CD4-positive, alpha-beta T cell treated with Interleukin-15 for 4 hours (primary cell): ENCODE measurements at places on chromosomes 3 and 15.

GRCh38 chr15:62833646-62834045 lies 208.9 kb upstream of the TPM1 start:
- DNase-seq, result no peak

DNA sequence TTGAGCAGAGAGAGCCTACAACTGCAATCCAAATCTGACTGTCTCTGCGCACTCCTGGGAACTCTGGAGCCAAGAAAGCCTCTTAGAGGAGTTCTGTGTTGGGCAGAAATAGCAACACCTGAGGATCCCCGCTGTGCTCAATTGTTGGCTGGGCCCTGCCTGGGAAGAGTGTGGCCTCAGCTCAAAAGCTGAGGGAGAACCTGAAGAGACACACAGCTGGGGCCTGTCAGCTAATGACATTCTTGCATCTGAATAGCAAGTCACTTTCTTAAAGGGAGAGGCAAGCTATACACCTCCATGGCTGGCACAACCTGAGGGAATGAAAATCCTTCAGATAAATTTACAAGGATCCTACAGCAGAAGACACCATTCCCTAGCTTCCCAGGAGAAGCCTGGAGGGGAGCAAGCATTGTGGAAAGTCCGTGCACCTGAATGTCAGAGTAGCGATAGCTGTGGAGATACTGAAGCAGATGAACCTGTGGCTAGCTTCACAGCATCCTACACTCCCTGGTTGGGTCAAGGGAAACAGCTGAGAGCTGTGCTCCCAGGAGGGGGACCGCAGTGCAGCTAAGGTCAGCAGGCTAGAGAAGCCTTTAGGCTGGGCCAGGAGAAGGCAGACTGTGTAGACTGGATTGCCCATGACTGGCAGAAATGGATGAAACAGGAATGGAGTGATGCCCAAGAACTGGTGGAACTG lies 159.9 kb upstream of the PFN2 start:
- no peak for DNase-seq

DNA sequence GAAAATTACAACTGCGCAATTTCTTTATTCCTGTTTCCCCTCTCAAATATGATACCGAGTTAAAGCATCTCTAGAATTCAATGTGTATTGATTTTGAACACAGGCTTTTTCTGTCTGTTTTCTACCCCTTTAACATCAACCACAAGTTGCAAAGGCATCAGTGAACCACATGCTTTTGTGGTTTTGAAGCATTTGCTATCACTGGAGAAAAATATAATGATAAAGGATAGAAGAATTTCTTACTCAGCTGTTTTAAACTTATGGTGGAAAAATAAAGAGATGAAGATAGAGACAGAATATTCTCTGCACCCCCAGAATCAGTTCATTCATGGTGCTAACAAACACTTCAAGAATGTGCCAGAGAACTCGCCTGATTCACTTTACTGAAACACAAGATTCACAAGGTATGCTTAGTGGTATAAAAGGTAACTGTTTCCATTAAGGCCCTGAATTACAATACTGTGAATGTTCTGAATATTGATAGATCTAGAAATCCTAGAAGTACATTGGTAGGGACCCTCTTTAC lies 9.5 kb upstream of the DPPA4 start:
- no peak for DNase-seq

DNA sequence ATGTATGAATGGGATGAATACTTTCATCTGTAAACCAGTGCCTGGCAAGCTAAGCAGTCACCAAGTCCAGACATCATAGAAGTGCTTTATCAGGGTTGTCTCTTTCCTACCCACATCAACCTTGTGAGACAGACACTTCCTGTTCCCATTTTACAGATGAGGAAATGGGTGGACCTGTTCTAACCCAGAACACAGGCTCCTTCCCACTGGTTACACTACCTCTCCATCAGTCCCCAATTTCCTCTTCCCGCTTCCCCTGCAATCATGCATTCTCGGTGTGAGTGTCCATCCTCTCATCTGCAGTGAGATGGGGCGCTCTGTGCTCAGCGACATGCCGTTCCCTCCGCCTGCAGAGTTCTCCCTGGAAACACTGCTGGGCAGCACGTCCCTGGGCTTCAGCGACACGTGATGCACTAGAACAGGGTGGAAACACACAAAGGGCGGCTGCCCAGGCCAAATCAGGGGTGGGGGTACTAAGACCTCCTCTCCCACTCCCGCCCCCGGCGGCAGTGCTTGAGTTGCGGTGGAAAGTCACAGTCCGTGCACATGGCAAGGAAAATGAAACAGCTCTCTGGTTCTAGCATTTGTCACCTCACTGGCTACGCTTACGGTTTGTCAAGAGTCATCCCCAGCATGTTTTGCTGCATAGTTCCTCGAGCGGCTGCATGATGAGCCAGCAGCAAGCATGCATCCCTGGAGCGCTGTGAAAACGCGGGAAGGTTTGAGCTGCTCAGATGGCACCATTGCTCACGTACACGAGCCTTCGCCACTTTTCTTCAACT lies 201.1 kb downstream of the ADAMTS17 start:
- no peak for DNase-seq

GRCh38 chr3:50503504-50504342 lies at the start of gene CACNA2D2:
Gene CACNA2D2, minus strand, starts transcription at chr3:50503634. Its CDS starts 211 bp downstream, at chr3:50503423.
- DNase-seq, result peak; percentile 63

GRCh38 chr3:172915911-172916514 lies 165.5 kb downstream of the ECT2 start:
- DNase-seq, result no peak

- no peak for DNase-seq
Measured at GRCh38 chr3:185995352-185995751, 57.5 kb upstream of the TRA2B start.

DNA sequence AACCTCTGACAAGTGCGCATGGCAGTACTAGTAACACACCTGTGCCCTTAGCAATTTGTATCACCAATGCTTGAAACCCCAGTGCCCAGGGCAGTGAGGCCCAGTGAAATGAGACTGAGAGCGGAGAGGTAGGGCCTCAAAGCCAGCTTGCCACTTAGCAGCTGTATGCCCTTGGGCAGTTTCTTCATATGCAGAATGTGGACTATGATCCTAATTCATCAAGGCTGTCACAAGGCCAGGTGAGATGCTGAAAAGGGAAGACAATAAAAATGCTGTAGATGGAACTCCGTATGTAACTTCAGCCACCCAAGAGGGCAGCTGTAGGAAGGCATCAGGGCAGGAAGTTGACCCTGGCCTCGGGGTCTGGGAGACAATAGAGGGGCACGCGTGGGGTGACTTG lies 74.4 kb downstream of the KY start:
- DNase-seq, result no peak

- no peak for DNase-seq
Measured at GRCh38 chr3:32495085-32495484, 7.6 kb downstream of the CMTM6 start.

GRCh38 chr3:2937592-2937991 lies 172.6 kb downstream of the IL5RA start:
- no peak for DNase-seq

- no peak for DNase-seq
Measured at GRCh38 chr3:184583578-184584451, 22.2 kb downstream of the EPHB3 start.

DNA sequence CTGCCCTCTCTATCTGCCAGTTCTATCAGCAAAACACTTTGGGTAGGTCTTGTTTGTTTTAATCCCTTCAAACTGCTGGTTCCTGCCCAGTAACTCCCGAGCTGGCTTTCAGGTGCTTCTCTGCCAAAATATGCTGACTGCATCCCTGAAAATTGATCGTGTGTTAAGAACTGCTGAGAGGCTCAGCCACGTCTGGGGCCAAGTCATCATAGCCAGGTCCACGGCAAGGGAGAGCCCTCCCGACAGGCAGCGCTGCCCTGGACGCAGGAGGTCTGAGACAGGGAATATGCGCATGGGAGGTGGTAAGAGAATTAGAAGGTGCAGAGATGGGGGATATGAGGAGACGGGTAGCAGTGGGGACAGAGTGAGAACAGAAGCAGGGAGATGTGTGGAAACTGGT lies 179.7 kb upstream of the TOPAZ1 start:
- no peak for DNase-seq

- DNase-seq, result no peak
Measured at GRCh38 chr3:67866571-67866970, 212.2 kb upstream of the SUCLG2 start.

DNA sequence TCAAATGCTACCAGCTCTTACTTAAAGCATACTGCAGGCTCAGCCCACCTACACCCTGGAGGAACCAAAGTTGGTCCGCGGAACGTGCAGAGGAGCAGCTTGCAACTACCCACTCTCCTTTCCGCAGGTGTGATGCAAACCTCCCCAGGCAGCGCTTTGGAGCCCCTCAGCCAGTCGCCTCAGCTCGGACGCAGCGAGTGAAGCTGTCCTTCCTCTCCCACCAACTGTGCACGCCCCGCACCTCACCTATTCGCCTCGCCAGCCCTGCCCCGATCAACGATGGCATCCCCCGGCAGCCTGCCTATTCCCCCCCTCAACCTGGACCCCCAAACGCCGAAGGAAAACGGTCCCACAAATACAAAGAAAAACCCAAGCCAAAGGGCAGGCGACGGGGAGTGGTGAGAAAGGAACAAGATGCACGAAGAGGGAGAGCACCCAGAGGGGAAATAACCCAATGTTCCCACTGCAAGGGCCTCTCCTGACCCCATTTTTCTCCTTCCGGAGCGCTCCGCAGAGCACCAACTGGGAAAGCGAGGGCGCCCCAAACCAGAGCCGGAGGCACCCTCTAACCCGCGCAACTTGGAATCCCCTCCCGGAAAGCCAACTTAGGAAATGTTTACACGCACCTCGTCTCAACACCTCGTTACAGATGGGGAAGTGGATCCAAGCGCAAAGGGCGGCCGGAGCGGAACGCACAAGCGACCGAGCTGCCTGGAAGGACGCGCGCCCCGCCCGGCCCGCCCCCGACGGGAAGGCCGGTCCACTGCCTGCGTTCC lies 665 bp downstream of the GLB1 start:
- DNase-seq, result peak; percentile 36

- no peak for DNase-seq
Measured at GRCh38 chr15:82165948-82166376, 96.6 kb downstream of the EFL1 start.

DNA sequence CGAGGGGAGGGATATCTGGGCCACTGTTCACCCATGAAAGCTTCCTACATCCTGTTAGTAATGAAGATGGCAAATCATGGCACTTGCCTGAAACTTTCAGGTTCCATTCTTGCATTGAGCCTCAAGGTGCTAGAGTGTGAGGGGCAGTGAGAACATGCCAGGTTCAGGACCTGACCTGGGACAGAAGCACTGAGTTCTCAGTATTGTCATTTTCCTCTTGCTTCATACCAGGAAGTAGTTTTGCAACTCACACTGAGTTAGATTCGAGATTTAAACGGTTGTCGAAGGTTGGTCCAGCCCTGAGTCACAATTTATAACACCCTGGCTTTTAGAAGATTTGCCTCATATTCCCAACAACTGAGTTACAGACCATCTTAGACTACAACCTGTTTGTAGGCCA lies 11.8 kb upstream of the MEIS2 start:
- DNase-seq, result no peak

- no peak for DNase-seq
Measured at GRCh38 chr3:136720091-136720490, 32.1 kb downstream of the STAG1 start.

DNA sequence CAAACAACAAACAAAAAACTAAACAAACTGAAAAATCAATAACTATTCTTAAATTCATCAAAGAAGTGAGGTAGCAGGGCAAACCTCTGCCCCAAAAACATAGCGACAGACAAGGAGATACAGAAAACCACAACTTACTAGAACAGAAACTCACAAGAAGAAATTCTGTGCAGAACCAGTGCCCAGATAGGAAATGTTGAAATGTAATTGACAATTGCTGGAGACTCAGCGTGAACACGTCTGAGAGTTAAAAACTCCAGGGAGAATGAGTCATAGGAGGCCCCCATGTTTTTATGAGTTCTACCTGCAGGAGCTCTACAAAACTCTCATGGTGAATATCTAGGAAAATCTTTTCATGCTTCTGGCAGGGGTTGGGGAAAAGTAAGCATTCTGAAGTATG lies 95.5 kb upstream of the SETMAR start:
- no peak for DNase-seq

DNA sequence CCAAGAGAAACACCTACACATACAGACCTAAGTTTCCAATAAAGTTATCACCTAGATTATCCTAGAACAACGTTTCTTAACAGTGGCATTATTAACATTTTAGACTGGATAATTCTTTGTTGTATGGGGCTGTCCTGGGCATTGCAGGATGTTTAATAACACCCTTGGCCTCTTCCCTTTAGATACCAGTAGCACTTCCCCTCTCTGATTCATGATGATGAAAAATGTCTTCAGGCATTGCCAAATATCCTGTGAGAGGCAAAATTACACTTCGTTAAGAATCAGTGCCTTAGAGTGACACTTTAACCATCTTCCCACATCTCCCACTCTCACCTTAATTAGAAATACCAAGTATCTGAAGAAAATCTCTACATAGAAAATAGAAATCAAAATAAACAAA lies 352.6 kb downstream of the CGGBP1 start:
- no peak for DNase-seq

GRCh38 chr3:127560051-127560787 lies 30.3 kb downstream of the TPRA1 start:
- DNase-seq, result no peak

GRCh38 chr3:171058873-171059603 lies 32.5 kb upstream of the SLC2A2 start:
- no peak for DNase-seq

DNA sequence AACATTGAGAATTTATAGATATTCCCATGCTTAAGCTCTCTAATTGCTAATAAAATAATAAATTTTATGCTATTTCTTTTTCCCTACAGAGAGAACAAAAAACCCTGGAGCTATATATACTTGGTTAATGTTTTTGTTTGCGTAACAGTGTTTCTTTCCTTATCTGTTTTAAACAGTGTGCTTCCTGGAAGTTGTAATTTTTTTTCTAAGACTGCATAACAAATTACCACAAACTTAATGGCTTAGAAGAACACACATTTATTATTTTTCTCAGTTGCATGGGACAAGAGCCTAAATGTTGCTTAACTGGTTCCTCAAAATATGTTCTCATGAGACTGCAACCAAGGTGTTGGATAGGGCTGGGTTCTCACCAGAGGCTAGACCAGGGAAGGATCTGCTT lies 49.7 kb upstream of the DPH6 start:
- no peak for DNase-seq
